HFFc6 (cell line): ENCODE measurements at places on chromosomes 7 and 10. TPM values are rescaled to one million over a fixed set of nuclear protein-coding genes. Genes with fewer than 3 reads are reported as not detected.
A peak's percentile ranks its signal among the peaks of the same experiment; 100 is the strongest.

DNA sequence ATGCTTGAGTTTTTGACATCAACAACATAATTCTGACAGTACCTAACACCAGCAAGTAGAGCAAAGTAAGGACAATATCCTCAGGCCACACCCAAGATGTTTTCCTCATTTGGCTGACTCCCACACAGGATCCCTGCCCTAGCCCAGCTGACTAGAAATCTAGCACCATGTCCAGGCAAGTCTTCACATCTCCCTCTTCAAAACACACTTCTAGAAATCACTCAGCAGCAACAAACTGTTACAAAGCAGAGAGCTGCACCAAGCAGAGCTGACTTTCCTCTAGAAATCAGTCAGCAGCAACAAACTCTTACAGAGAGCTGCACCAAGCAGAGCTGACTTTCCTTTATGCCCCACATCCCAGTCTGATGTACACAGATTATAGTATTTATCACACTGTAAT, 7.7 kb downstream of the TMEM168 start:
- DNase-seq: no peak

DNA sequence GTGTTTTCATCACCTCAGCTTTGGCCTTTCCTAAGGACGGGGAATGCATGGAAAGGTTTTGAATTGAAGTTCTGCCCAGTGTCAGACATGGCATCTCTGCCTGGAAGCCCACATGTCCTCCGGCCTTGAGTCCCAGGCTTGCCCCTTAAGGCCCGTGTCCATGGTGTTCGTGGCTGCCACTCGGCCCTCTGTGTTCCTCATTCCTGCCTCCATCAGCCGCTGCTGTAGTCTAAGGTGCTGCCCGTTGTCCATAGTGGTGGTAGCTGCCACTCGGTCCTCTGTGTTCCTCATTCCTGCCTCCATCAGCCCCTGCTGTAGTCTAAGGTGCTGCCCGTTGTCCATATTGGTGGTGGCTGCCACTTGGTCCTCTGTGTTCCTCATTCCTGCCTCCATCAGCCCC, 180.7 kb upstream of the SHH start:
- no peak for DNase-seq

GRCh38 chr10:633279-634245, 55.9 kb downstream of the DIP2C start:
- DNase-seq: no peak

DNA sequence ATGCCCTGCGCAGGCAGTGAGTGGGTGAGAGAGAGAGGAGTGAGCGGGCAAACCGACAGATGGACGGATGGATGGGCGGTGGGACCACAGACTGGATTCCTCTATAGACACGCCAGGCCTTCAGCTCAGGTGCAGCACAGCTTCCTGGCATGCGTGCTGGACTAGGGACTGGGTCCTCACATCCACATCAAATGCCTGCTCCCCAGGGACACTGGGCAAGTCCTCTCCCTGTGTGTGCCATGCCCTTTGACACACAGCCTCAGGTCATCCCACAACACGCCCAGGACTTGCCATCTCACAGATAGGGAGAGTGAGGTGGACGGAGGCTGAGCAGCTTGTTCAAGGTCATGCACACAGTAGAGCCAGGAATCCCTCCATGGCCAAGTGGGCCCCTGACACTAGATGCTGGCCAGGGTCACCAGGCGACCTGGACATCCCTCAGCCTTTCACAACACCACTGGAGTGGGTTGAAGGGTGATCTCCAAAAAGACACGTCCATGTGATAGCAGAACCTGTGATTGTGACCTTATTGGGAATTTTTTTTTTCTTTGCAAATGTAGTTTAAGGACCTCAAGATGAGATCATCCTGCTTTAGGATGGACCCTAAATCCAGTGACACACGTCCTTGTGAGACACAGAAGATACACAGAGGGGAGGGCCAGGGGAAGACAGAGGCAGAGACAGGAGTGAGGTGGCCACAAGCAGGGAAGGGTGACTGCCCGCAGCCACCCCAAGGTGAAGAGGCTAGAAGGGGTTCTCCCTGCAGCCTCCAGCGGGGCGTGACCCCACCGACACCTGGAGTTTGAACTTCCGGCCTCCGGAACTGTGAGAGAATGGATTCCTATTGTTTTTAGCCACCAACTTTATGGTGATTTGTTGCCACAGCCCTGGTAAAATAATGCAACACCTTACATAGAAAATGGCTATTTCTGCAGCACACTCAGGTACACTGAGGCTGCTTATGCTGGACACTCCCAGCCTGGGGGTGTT, 155.0 kb upstream of the CHST15 start:
- no peak for DNase-seq

- DNase-seq: peak; percentile 91
Measured at GRCh38 chr10:48589266-48589665, 15.6 kb downstream of the ARHGAP22 start.

DNA sequence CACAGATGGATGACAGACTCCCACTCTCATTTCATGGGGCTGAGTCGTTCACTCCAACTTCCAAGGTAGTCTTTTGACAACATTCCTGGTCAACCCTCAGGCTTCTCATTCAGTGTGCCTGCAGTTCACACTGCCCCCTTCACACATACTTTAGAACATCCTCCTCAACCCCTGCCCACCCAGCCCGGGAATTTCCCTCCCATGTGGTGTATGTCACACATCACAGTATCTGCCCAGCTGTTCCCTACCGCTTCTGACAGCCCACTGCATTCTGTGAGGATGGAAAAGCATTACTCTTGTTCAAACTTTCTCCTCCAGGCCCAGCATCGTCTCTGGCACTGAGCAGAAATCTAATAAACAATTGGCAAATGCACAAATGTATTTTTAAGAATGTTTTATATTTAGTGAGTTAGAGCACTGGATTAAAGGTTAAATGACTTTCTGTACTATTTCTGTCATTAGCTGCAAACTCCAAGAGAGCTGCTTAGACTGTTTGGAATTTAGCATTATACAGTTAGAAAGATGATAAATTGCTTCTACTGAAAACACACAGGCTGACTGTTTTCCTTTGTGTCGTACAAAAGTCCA, 110.4 kb downstream of the SFMBT2 start:
- DNase-seq: no peak

DNA sequence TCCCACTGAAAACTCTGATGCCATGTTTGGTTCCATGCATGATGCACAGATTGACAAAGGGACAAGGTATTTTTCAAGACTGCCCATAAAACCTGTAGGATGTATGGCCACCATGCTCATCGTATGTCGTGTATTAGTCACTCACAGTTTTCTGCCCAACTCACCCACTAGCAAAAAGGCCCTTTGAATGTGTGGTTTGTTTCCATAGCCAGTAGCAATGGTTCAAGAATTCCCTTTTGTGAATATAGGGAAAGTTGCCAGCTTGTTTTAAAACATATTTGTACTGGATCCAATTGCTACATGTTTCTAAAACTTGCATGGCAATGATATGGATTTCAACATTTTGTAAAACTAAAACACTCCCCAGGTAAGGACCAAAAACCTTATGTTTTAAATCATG, 280.9 kb upstream of the YAE1 start:
- DNase-seq: no peak

GRCh38 chr7:140358412-140359051, 39.8 kb downstream of the SLC37A3 start:
- no peak for DNase-seq

GRCh38 chr7:156895024-156895780, 2.2 kb upstream of the LMBR1 start:
- DNase-seq: no peak

GRCh38 chr10:43212043-43212721, 54.7 kb downstream of the RASGEF1A start:
- no peak for DNase-seq

GRCh38 chr10:92640107-92640506, 47.2 kb downstream of the KIF11 start:
- peak; percentile 40 for DNase-seq

DNA sequence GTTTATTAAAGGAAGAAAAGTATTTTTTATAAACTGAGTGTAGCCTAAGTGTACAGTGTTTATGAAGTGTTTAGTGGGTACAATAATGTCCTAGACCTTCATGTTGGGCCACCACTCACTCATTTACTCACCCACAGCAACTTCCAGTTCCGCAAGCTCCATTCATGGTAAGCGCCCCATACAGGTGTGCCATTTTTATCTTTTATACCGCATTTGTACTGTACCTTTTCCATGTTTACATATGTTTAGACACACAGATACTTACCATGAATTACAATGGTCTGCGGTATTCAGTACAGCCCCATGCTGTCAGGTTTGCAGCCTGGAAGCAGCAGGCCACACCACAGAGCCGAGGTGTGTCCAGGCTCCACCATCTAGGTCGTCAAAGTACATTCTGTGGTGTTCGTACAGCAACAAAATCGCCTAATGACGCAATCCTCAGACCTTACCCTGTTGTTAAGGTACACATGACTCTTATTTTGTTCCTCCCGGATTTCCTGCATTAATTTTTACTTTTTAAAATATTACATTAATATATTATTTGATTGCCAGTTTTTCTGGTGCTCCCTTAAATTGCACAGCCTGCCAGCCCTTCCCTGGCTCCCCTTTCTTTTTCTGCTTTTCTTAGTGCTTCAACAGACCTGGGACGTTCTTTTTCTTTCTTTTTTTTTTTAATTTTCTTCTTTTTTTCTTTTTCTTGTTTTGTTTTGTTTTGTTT, 881 bp upstream of the SSBP1 start:
- DNase-seq: no peak

C7orf57 gene
- total RNA-seq: 0.14 TPM in 1 of 3 replicates, not detected in the others

SYPL1 gene
- 79.8 to 93.4 TPM (median 84.0 TPM) in 3 replicates for total RNA-seq

SUN3 gene
- 1.8 TPM in 1 of 3 replicates, not detected in the others for total RNA-seq

THSD7A gene
- not detected in 3 replicates for total RNA-seq

LIPF gene
- not detected in 3 replicates for total RNA-seq

LSM5 gene
- total RNA-seq: 43.8 to 66.0 TPM (median 60.8 TPM) in 3 replicates

METTL27 gene
- 4.2 to 5.6 TPM (median 4.8 TPM) in 3 replicates for total RNA-seq

DYDC1 gene
- total RNA-seq: not detected in 2 replicates

TES gene
- 10.4 to 22.5 TPM (median 13.0 TPM) in 3 replicates for total RNA-seq
